ENCODE measurements at places on chromosomes 5 and 9. TPM values are rescaled to one million over a fixed set of nuclear protein-coding genes. Genes with fewer than 3 reads are reported as not detected.

DMAC1 gene
- 45.4 TPM for total RNA-seq

- no peak for DNase-seq
Measured at GRCh38 chr9:100222674-100223073, 123.6 kb downstream of the INVS start.

CARD6 gene
- total RNA-seq: 1.7 TPM

DNA sequence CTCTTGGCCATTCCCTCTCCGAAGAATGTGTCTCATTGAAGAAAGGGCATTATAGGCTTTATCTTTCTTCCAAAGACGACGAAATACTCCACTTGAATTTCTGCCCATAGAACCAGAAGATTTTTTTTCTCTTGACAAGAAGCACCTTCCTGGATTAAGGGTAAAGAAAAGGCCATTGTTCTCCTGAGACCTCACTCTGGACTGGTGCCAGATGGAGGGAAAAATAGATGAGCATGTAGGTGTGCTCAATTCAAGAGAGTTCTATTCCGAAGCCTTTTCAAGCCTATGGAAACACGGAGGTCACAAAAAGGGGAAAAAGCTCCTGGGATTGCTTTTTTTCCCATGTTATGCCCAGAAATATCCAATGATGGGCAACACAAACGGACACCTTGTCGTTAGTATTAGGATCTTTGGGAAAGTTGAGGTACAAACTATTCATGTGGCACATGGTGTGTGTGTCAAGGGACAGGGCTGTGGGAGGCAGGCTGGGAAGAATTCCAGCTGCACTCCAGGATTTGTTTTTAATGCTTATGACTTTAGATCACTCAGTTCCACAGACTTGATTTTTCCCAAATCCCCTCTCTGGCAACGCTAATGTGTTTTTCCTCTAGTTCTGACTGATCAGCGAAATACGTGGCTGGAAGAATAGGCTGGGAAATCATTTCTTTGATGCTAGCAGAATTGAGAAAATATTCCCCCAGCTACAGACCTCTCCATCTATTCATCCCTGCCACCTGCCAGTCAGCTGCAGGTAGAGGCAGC lies 89.9 kb downstream of the SIL1 start:
- no peak for DNase-seq

GKAP1 gene
- 4.2 TPM for total RNA-seq

DNA sequence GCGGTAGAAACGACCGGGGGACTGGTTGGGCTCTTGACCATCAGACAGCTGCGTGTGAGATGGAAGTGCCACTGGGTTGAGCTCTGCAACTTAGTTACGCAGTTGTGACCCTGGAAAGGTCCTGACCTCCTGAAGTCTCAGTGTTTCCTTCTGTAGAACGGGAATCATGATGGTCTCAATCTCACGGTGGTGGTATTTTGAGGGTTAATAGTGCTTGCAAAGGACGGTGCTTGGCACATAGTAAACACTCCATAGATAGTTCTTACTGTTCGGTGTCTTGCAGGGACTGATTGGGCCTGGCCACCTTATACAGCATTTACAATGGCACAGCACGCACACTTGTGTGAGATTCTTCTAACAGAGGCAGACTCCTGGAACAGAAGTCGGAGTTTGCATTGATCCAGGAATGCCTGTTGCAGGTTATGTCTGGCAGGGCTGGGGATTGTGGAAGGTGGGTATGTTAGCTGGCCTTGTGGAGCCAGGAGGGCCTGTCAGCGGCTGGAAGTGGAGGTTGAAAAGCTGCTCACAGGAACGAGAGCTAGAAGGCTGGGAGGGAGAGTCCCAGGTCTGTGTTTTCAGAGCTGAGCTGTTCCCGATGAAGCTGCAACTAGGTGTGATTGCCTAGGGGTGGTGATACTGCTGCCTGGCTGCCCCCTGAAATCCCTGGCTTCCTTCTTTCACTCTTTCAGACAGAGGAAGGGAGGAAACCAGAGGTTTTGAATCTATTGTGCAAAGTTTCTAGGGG lies 962 bp upstream of the TXN start:
- DNase-seq: peak; percentile 50

- no peak for DNase-seq
Measured at GRCh38 chr5:141101059-141101458, 786 bp downstream of the PCDHB3 start.

PCSK1 gene
- total RNA-seq: not detected

GRCh38 chr9:129442803-129443511 lies 177.9 kb downstream of the C9orf50 start:
- no peak for DNase-seq

PPP3R2 gene
- total RNA-seq: not detected

All from activated CD4-positive, alpha-beta memory T cell treated with anti-CD3 and anti-CD28 coated beads for 36 hours (primary cell).